ENCODE measurements at places on chromosomes 7 and 10.

GRCh38 chr7:94449151-94449725 is 54.5 kb downstream of the COL1A2 start:
- DNase-seq, result no peak

DNA sequence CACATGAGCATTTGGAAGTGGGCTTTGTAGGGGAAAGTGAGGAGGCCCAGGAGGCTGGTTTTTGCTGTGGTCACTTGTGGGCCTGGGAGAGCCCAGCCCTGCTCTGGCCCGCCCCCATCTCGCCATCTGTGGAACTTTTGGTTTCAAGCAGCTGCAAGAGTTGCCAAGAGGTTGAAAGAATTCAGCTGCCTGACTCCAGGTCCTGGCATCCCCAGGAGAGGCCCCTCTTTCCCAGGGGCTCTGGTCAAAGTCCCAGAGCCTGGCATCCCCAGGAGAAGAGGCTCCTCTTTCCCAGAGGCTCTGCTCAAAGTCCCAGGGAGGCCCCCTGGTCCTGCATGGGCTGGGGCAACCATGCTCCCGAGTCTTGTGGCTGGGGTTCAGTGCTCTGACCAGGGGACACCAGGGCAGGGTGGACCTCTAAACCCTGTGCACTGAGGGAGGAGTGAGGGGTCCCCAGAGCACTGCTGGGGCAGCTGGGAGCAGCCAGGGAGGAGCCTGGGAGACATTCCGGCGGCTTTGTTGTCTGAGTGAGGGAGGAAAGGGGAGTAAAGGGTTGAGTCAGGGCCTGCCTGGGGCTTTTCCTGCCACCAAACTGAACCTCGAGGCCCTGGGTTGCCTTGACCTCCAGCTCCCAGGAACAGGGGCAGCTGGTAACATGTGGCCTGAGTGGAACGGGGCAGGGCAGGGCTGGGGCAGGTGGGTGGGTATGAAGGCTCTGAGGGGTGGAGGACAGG is 27.7 kb upstream of the CSGALNACT2 start:
- no peak for DNase-seq

DNA sequence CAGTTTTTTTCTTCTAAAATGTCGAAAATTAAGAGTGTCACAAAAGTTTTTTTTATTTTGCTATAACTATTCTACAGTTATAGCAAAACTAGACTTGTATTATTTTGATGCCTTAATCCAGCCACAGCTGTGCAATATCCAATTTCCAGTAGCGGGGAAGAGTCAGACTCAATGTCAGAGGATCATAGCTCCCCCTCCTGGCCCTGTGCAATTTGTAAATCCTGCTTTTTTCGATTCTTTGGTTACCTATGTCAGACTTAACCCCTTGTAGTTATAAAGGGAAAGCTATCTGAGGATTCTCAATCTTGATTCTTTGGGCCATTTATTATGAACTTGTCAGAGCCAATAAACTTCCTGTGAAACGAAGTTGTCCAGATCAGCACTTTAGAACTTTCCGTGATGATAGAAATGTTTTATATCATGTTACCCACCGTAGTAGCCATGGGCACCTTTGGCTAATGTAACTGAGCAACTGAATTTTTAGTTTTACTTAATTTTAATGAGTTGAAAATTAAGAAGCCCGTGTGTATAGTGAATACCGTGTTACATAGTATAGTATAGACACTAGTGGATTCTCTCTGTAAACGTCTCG is 87.7 kb upstream of the PRKCQ start:
- DNase-seq, result no peak

GRCh38 chr10:114684084-114684821 is 26.2 kb upstream of the ABLIM1 start:
- DNase-seq, result no peak

DNA sequence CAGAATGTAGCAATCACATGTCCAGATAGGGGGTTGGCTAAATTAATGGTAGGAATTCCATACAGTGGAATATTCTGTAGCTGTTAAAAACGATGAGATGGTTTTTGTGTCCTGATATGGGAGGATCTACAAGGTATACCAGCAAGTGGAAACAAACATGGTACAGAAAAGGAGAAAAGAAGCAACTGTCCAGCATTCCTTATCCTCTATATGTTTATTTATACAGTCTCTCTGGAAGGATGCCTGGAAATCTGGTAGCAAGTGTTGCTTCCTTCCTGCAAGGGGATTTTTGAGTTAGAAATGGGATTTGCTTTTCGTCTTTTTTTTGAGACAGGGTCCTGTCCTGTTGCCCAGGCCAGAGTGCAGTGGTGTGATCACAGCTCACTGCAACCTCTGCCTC is 19.3 kb downstream of the IL15RA start:
- no peak for DNase-seq

GRCh38 chr10:127279334-127279774 is 83.0 kb upstream of the INSYN2A start:
- no peak for DNase-seq

DNA sequence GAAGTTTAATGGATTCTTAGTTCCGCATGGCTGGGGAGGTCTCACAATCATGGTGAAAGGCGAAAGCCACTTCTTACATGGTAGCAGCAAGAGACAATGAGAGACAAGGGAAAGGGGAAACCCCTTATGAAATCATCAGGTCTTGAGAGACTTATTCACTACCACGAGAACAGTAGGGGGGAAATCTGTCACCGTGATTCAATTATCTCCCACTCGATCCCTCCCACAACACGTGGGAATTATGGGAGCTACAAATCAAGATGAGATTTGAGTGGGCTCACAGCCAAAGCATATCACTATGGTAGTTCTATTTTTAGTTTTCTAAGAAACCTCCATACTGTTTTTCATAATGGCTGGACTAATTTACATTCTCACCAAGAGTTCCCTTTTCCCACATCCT is 36.7 kb downstream of the SPAM1 start:
- no peak for DNase-seq

- DNase-seq, result no peak
Measured at GRCh38 chr10:82683945-82684344, 809.0 kb downstream of the NRG3 start.

DNA sequence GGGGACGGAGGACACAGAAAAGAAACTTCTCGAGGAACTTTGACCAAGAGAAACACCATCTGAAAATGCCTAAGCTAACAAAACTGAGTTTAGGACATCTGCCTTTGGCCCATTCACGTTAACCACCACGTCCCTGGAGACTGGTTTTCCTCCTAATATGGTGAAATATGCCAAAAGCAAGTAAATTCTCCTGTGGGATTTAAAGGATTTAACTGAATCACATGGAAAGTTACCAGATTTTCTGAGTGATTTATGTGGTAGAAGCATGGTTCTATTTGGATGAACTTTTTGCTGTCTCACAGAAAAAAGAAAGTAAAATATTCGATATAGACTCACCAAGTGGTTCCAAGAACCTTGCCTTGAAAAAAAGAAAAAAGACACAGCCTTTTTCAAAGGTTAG is 30.4 kb upstream of the BMPER start:
- DNase-seq, result no peak

DNA sequence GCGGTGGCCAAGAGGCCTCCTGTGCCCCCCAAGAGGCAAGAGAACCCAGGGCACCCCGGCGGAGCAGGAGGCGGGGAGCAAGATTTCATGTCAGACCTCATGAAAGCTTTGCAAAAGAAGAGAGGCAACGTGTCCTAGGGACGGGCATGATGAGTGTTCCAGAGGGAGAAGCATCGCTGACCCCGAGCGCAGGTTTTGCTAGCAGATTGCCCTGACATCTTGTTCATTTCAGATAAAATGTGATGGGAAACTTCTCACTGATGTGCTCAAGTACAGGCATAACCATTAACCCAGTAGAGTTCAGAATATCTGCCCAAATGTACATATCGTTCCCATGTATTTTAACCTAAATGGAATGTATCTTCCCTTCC is 129.2 kb downstream of the APBB1IP start:
- no peak for DNase-seq

DNA sequence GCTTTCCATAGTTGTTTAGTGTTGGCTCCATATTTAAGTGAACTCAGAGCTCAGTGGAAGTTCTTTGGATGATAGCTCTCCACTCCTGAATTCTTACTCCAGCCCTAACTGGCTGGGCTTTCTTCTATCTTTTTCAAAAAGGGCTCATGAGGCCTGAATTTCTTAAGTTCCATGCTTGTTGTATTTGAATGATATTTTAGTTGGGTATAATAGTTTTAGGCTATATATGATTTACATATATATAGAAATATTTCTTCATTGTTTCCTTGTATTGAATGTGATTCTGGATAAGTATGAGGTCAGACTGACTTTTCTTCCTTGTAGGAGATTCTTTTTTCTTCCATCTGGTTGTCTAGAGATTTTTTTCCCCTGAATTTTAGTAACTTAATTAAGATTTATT is 843.5 kb downstream of the LRMDA start:
- no peak for DNase-seq

GRCh38 chr7:50356945-50357268 is 52.4 kb downstream of the IKZF1 start:
- DNase-seq, result no peak

DNA sequence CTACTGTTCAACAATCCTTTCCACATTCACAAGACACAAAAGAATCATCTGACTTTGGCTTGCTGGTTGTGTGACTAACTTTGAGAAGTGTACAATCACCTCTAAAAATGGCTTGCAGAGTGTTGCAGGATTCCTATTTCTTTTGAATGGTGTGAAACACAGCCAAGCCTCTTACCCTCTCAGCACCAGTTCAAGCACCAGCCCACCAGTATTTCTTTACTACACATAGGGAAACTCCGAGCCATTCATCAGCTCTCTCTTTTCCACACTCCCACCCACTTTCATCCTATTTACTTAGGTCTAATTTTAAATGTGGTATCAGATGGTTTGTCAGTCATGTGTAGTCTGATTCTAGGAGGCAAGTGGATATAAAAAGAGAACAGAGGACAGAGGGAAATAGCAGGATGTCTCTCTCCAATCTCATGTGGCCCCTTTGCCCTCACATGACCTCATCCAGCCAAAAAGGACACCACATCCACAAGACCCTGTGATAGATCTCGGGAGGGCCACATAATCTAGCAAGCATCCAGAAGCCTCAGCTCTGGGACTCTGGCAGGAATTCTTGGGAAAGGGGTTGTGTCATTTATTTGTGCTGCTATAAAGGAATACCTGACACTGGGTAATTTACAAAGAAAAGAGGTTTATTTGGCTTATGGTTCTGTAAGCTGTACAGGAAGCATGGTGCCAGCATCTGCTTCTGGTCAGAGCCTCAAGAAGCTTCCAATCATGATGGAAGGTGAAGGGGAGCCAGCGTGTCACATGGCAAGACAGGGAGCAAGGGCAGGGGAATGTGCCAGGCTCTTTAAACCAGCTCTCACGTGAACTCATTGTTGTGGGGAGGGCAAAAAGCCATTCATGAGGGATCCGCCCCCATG is 66.8 kb upstream of the NEBL start:
- no peak for DNase-seq

DNA sequence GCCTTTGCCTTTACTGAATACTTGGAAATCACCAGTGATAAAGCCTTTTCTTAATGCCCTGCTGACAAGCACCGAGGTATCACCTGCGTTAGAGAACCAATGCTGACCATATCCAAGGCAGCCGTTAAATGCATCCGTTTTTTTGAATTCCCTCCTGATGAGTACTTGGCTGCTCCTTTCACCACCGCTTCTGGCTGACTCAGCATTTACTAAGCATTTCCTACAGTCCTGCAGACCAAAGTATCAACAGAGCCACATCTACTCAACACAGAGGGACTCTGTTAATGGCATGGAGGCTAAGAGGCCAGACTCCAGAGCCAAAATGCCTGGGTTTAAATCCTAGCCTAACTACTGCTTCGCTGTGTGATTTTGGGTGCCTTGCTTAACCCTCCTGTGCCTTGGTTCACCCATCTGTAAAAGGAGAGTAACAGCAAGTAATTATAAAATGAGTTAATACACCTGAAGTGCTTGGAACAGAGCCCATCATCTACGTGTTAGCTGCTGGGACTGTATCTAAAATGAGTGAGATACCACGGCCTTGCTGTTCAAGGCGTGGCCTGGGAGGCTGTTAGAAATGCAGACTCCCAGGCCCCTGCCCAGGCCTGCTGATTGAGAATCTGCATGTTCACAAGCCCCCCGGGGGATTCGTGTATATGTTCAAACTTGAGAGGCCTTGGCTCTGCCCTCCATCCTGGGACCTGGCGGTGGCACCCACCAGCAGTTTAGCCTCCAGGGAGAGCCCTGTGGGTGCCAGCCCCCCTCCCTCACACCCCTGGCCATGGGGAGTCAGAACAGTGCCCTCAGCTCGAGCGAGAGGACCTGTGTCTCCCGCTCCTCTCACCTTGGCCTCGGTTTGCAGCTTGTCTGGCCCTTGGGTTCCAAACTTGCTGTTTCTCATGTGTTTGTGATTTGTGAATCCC is 30.8 kb upstream of the EFCAB10 start:
- no peak for DNase-seq

GRCh38 chr7:67923286-67923685 is 926.7 kb downstream of the TYW1 start:
- no peak for DNase-seq

DNA sequence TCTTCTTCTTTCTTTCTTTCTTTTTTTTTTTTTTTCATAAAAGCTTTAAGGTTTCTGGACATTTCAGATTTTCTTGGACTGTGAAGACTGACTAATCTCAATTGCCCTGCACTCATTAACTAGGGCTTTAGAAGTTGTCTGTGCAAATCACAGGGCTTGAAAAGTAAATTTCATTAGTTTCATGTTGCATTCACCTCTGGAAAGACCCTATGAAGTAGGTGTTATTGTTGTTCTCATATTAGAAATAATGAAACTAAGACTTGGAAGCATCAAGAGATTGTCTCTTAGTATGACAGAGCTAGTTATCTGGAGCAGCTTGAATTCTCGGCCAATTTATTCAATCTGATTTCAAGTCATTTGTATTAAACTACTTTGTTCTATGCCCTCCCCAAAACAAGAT is 28.2 kb upstream of the SEMA3D start:
- DNase-seq, result no peak

- no peak for DNase-seq
Measured at GRCh38 chr7:12728192-12728538, 40.7 kb downstream of the ARL4A start.

DNA sequence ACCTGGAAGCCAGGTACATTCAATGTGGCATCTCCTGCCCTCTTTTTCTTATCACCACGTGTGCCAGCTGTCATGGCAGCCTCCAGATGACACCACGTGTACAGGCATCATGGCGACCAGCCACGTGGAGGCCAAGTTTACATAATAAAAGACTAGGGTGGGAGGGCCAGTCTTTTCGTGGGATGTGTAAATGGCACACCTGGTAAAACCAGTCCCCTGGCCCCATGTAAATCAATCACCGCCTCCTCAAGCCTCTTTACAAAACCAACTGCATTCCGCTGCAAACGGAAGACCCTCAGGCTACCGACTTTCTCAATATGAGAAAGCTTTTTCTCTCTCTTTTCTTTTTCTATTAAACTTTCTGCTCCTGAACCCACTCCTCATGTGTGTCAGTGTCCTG is 65.1 kb upstream of the PHF14 start:
- peak; percentile 90 for DNase-seq

DNA sequence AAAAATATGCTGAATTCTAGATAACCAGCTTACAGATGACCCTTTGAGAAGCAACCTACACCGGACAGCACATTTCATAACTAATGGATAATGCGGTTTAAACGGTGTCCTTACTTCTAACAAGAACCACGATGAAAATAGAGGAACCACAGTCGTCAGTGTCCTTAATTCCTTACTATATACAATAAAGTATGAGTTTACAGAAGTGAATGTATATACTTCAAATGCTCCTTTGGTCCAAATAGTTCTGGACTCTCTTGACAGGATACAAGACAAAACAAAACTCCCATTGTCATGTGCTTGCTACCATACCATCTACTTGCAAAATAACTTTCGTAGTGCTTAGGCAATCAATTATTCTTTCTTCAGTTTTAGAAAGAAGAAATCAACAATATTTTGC is 2.4 kb downstream of the NAMPT start:
- no peak for DNase-seq

Data from iPS DF 6.9 (cell line).